ENCODE measurements at places on chromosomes 7 and 10.
A peak's percentile ranks its signal among the peaks of the same experiment; 100 is the strongest.

- peak; percentile 26 for DNase-seq
Measured at GRCh38 chr7:26440233-26441001, 148.8 kb downstream of the SNX10 start.

DNA sequence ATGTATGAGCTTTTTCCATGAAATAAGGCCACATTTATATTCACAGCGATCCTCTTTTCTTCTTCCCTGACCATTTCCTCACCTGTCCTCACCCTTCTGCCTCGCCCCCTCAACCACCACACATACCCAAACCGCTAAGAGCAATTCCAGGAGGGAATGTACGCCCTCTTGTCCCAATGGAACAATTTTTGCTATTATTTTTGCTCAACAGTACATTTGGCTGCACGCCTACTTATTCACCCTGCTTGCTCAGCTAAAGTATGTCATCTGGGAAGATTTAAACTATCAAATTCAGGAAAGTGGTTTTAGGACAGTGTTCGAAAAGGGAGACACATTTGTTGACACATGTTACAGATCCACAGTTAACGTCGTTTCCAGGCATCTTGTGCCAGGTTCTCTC, 252.7 kb downstream of the NEBL start:
- no peak for DNase-seq

- no peak for DNase-seq
Measured at GRCh38 chr7:78074713-78075112, 276.1 kb downstream of the PHTF2 start.

DNA sequence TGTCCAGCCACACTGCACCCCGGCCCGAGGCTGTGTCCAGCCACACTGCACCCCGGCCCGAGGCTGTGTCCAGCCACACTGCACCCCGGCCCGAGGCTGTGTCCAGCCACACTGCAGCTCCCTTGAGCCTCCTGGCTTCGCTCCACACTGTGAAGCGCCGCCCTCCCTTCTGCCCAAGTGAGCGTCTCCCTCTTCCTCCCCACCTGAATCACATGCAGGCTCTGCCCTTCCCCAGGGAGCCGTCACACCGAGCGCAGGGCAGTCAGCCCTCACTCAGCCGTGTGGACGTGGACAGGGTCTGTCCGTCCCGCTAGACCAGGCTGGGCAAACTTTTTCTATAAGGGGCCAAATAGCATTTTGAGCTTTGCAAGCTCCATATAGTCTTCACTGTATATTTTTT, 27.6 kb downstream of the CFAP46 start:
- DNase-seq = peak; percentile 64

GRCh38 chr7:24939416-24939815, 40.6 kb downstream of the OSBPL3 start:
- DNase-seq = no peak

DNA sequence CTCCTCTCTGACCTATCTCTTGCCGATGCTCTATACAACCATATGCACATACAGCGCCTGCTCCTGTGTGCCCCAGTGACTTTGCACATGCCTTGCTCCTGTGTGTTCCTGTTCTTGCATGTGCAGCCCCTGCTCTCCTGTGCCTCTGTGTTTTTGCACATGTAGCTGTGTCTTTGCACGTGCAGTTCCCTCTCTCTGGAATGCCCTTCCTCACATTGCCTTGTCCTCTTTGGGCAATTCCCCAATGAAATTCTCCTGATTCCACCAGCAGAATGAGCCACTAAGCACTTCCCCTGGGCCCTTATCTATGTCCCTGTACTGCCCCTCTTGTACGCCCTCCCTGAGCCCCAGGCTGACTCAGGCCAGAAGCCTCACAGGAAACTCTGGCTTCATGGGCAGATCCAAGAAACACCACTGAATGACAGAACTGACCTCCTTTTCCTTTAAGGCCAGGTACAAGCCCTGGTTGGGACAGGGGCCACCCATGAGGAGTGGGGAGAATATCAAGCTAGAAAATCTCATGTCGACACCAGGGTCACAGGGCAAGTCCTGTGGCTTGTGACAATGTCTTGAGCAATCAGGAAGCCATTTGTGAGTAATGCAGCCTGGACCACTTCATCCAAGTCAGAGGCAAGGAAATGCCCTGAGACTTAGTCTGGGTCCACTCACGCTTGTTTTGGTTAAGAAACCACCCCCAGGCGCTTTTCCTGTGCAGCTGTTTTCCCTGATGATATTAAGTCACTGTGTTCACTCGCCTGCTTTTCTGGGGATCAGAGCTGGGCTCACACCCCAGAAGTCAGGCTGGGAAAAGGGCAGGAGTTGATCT, 1.9 kb upstream of the ARHGAP22 start:
- DNase-seq = no peak

DNA sequence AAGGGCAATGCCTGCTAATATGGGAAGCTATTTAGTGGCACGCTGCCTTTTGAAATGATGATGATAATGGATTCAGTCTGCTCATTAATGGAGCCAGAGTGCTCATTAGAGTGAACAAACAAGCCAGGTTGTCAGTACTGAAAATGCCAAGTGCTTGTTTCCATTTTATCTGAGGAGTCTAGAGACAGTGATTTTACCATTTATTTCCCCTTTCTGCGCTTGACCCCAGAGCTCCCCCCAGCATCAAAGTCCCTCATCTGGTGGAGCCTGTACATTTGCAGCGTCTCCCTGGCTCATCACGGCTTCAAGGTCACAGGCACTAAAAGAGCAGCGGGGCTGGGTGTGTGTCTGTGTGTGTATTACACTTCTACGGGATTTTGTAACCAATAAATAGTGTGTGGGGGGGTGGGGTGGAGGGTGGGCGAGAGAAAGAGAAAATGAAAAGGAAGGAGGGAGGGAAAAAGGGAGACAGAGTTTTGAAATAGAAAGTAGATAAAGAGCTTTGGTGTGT, 553.8 kb downstream of the TFEC start:
- peak; percentile 84 for DNase-seq

- no peak for DNase-seq
Measured at GRCh38 chr7:5143935-5144903, 45.8 kb upstream of the WIPI2 start.

DNA sequence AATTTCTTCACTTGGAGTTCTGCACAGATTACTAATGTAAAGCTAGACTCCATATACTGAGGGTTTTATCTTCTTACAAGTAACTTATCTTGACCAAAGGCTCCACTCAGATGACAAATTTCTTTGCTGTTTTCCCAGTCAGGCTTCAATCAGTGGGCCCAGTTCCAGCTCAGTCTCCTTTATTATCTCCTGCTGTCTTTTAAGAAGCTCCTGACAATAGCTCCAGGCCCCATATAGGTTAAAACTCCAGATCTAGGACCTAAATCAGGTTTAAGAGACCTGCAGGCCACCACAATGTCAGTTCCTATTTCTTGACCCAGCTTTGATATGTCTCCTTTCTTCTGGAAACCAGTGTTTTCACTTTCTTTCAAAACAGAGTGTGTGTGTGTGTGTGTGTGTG, 165.2 kb downstream of the RELN start:
- DNase-seq = no peak

All from NCI-H1436 (cell line).